ENCODE measurements at places on chromosomes 3 and 15.

DNA sequence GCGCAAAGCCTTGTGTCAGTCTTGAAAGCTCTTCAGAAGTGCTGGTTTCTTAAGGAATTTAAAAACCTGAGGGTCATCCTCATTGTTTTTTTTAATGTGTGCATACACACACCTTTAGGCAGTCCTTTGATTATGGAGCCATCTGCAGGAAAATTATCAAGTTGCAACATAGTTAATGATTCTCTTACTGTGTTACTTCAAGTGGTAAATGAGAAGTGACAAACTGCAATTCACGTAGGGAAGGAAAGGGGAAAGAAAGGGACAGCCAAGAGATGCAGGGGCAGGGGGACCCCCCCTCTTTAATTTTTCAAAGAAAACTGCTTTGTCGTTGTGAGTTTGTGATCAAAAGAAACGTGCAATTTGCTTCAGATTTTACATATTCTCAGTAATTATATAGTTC, 162.4 kb upstream of the CGNL1 start:
- ATAC-seq: peak; percentile 82

DNA sequence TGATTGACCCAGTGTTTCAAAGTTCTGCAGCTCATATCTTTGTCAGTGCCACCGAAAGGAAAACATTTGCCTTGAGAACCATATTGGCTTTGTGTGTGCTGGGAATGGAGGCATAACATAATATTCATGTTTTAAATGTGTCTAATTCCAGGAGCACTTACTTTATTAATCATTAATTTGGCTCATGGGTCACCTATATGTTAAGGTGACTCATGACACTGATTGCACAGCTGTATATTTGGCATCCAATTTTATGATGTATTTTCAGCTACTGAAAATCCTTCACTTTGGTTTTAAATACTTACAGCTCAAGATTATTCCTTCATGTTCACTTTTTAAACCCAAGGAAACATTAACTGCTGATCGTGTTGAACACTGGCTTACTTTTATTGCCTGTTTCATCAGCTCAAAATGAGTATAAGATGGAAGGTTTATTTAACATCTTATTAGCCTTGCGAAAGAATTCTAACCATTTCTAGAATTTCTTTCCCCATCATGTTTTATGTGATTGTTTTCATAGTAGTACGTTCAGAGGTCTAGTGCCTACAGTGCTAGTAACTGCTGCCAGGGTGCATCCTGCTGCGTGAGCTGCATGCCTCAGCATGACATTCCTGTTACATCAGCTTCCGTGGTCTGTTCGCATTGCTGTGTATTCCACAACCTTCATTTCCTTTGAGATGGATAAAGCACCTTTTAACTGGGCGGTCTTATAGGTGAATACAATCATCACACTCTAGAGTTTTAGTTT, 63.7 kb downstream of the LRCH3 start:
- peak; percentile 98 for ATAC-seq

- peak; percentile 8 for ATAC-seq
Measured at GRCh38 chr3:127785711-127786265, 36.5 kb downstream of the MGLL start.

DNA sequence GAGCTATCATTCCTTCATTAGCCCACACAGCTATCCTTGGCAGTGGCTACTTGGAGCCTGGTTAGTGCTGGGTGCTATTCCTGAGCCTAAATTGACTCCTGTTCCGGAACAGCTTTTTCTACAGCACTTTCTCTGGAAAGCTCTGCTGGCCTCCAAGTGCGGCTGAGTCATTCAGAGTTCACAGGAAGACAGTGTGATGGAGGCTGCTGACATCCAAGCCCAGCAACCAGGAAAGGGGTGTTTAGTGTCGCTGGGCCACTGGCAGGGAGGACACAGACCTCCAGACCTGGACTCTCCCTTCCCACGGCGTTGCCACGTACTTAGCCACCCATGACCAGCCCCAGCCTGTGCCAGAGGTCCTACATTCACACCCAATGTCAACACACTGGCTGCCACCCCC, 28.7 kb downstream of the CACNA2D2 start:
- no peak for ATAC-seq

DNA sequence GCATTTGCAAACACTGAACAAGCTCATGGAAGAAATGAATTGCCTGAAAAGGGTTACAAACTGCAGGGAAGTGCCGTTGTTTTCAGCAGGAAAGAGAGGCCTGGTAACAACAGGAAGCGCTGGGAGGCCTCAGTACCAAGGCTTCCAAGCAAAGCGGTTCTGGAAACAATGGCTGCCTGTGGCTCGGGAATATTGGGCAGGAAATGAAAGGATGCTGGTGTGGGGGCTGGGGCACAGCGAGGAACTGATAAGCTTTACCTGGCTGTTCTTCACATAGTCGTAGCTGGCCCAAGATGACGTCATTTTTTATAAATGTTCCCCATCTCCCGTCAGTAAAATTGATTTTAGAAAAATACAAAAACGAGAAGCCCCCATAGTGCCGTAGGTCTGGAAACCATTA, 55.9 kb downstream of the ARHGAP31 start:
- ATAC-seq: no peak

DNA sequence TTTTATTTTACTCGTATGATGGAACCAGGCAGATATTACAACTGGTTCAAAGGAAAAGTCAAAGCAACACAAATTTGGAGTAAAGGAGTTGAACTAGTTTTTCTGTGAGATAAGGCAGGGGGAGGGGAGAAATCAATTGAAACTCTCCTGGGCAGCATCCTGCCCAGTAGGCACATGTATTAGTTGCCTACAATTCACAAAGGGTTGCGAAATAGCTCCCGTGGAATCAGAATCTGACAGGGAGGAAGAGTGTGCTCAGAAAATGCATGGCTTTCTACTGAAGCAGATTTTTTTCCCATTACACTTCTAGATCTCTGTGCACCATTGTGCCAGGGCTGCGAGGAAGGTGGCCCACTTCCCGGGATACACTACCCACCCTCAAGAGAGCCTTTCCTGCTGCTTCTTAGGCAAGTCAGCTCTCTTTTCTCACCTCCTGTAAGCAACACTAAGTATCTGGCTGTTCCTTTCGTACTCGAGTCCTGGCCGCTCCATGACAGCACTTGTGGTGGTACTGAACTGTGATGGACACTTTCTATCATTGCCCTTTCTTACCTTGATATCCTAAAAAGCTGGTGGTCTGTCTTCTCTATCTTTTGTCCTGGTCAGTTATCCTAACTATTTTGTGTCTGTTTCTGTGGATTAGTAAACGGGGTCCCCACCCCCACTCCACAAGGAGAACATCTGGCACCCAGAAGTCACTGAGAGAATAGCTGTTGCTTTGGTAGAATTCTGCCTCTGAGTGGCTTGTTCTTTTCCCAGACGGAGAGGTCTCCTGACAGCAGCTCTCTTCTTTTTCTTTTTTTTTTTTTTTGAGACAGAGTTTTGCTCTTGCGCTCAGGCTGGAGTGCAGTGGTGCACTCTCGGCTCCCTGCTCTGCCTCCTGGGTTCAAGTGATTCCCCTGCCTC, 74.8 kb downstream of the RPL39L start:
- peak; percentile 38 for ATAC-seq

DNA sequence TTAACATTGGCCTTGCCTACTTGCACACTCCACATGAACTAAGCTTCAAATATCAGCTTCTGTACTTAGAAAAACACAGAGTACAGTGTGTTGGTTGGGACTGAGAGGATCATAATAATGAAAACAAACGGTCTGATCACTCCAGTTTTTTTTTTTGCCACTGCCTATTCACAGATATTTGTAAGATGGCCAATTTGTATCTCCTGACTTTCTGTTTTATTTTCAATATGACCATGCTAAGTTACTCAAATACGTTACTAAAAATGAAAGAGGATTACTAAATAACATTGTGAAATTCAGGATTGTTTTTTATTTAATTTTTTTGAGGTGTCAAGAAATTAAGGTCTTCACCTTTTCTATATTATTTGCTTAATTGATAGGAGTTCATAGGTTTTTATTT, 595.1 kb downstream of the TUSC7 start:
- no peak for ATAC-seq

DNA sequence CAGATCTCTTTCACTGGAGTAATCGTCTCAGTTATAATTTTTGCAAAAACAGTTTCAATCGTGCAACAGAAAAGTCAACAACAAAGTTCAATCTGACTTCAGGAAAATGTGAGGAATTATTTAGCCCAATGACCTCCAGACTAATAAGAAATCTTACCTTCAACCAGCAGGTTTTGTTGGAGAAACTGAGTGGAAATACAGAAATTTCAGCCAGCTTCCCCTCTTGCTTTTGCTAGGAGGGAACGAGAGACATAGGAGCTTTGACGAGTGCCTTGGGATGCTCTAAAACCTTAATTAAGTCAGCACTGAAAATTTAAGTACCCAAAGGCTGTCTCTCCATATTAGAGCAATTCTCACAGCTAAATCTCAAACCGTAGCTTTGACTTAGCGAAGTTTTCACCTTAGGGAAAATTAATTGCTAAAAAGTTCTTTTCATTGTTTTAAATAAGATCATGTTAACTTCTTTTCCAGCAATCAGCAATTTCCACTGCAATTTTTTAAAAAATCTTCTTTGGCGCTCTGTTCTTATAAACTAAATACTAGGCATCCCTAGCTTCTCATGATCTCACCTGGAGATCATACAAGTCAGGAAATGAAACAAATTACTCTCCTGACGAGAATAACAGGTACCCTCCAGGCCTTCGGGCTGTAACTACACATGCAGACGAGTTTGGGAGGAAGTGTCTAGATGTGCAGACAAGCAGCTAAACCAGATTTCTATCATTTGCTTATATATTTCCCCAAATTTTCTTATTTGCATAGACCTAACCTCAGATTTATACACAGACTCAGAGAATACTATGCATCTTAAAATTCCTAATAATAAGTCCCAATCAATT, 250.2 kb downstream of the FAM43A start:
- no peak for ATAC-seq
